Stimulated activated CD8-positive, alpha-beta memory T cell treated with anti-CD3 and anti-CD28 coated beads, Interleukin-4, amount 100 ng/mL, for 1 hour (primary cell): ENCODE measurements at places on chromosomes 1 and 21.

DNA sequence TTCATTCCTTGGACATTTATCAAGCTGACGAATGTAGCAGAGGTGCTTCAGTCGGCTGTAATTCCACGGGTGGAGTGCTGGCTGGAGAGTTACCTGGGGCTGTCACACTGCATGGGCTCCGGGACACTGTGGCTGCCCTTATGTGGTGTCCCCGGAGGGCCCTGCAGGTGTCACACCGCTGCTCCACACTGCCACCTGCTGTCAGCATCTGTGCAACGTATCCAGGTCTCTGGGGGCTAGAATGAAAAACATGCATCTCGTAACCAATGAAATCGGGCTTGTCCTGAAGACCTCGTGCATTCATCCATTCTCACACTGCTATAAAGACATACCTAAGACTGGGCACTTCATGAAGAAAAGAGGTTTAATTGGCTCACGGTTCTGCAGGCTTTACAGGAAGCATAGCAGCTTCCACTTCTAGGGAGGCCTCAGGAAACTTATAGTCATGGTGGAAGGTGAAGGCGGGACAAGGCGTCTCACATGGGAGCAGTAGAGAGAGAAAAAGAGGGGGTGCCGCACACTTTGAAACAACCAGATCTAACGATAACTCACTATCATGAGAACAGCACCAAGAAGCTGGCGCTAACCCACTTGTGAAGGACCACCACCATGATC lies 46.7 kb upstream of the PCBP3 start:
- DNase-seq: peak; percentile 76

- no peak for DNase-seq
These were observed 186.4 kb upstream of the PTGFR start for GRCh38 chr1:78304341-78304740.

GRCh38 chr1:40985161-40985560 lies 5.7 kb downstream of the CTPS1 start:
- no peak for DNase-seq

DNA sequence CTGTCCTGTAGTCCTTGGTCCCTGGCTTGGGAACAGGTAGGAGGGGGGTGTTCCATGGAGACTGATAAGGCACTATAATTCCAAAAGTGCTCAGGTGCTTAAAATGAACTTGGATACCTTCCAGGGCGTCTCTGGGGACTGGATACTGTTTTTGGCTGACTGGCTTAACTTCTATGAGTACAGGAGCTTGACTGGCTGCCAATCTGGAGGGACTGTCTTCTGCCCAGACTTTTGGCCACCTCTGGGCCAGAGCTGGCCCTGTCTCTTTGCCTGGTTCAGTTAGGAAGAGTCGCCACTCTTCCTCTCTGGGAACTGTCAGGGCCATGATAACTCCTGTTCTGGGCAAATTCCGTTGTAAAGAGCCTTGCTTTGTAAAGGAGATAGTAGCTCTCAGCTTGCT lies 407.0 kb downstream of the TGFB2 start:
- DNase-seq: no peak

- DNase-seq: no peak
These were observed 65.2 kb downstream of the BCAR3 start for GRCh38 chr1:93616221-93616995.

- no peak for DNase-seq
These were observed 115.4 kb upstream of the TIAM1 start for GRCh38 chr21:31459457-31459856.

DNA sequence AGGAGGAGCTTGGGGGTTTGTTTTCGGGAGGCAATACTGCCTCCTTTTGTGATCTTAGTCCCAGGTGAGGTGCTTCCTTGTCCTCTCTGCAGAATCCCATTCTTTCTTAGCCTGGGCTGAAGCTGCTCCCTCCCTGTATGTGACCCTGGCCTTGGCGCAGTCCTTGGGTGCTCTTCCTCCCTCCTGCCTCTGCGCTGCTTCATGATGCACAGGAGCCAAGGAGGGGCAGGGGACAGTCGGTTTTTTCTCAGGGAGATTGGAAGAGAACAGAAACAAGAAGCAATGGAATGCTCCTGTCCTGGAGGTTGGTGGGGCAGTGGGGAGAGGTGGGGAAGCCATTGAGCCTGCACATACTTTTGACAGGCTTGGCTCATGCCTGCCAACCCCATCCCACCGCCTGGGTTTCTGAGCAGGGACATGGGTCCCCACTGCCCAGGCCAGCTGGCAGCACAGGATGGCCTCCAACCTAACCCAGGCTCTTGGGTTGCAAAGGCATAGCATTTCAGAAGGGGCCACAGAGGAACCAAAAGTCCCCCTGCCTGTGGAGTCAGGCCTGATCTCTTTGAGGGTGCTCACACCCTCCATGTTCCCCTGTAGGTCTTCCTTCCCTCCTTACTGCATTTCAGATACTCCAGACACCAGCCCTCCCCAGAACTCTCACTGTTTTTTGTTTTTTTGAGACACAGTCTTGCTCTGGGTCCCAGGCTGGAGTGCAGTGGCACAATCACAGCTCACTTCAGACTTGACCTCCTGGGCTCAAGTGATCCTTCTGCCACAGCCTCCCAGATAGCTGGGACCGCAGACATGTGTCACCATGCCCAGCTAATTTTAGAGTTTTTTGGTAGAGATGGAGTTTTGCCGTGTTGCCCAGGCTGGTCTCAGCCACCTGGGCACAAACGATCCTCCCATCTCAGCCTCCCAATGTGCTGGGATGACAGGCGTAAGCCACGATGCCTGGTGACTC lies 16.1 kb downstream of the IL6R start:
- DNase-seq: no peak

DNA sequence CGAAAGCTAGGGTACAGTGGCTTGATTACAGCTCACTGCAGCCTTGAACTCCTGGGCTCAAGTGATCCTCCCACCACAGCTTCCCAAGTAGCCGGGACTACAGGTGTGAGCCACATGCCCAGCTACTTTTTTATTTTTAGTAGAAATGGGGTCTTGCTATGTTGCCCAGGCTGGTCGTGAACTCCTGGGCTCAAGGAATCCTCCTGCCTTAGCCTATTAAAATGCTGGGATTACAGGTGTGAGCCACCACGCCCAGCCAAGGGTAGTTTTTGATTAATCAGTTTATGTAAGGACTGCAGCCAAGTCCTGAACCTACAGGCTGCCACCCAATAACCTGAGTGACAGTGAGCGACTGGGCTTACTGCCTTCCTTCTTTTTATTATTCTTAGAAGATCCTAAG lies 88.3 kb downstream of the PIK3R3 start:
- DNase-seq: no peak

GRCh38 chr21:45128613-45129188 lies 54.3 kb downstream of the ADARB1 start:
- DNase-seq: peak; percentile 47

GRCh38 chr21:22421416-22422180 lies 1423.4 kb downstream of the NCAM2 start:
- DNase-seq: no peak

DNA sequence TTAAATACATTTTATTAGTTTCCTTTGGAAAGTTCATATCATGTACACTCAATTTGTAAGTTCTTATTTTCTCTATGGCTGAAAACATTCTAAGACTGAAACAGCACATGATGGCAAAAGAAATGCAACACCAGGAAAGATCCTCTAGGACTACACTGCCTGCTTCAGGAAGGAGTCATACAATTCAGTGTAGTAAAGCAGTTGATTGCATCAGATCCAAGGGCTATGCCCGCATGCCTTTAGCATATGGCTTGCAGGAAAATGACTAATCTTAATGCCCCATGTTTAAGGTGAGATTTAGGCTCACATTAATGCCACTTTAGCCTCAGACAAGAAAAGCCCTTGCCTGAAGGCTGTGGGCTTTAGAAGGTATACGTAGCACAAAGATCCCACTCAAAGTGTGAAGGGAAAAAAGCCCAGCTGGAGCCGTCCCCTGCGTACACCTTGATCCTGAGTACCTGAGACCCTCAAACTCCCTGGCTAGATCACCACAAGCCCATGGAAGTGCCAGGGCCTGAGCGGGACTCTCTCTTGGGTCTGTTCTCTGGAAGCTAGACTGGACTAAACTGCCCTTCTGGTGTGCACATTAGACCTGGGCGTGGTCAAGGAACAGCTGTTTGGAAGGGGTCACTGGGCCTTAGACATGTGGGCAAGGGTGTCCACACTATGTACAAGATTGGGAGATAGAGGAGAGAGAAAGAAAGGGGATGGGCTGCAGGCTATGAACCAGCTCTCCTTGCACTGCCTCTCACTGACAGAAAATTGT lies 52.9 kb downstream of the ESRRG start:
- DNase-seq: no peak

DNA sequence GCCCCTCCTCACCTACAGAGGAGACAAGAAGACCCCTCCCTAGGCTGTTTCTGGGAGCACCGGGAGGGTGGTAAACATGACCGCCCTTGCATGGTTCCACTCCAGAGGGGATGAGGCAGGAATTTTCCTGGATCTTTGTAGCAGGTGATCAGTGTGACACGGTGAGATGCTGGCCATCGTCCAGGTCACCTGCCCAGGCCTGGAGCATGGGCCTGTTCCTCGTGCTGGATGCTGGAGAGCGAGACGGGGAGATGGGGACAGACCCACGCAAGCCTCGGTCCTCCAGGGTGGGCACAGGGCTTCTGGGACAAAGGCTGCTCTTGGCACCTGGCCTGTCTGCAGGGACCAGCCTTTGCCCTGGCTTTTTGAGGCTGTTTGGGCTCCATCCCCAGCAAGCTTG lies 46.2 kb downstream of the DMRTB1 start:
- DNase-seq: no peak

- DNase-seq: no peak
These were observed 166.6 kb downstream of the DSCAM start for GRCh38 chr21:40680311-40680710.

DNA sequence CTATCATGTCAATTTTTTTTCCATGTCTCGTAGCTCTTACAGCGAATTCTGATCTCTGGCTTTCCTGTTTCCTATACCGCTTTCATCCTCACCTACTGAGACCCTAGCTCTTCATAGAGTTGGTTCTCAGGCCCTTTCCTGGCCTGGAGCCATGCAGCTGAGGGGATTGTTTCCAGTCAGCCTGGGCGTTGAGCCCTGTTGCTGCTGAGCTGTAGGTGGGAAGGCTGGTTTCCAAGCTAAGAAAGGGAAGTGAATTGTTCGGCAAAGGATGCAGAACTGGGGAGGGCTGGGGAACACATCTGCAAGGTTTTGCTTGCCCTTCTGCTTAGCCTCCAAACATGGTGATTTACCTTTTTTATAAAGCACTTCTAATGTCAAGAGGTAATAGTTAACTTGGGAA lies 41.5 kb downstream of the SPATA46 start:
- no peak for DNase-seq

GRCh38 chr1:87167848-87168525 lies 160.7 kb upstream of the LMO4 start:
- DNase-seq: no peak

DNA sequence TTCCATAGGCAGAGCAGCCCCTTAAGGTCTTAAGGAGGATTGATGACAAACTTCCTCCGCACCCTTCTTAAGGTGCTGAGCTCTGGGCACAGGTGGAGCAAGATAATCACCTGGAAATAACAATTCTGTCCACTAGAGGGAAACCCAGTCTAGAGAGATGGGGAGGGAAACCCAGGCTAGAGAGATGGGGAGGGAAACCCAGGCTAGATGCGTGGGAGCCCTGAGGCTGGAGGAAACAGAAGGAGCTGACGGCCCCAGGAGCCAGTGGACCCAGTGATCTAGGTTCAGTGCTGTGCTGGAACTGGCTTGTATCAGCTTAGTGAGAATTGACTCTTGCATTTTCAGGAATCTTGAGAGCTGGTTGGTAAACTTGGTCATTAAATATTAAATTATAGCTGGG lies 17.8 kb upstream of the MYCL start:
- no peak for DNase-seq

GRCh38 chr1:84632673-84633434 lies 57.4 kb downstream of the SSX2IP start:
- no peak for DNase-seq
